ENCODE measurements at places on chromosomes 12 and 14.

DNA sequence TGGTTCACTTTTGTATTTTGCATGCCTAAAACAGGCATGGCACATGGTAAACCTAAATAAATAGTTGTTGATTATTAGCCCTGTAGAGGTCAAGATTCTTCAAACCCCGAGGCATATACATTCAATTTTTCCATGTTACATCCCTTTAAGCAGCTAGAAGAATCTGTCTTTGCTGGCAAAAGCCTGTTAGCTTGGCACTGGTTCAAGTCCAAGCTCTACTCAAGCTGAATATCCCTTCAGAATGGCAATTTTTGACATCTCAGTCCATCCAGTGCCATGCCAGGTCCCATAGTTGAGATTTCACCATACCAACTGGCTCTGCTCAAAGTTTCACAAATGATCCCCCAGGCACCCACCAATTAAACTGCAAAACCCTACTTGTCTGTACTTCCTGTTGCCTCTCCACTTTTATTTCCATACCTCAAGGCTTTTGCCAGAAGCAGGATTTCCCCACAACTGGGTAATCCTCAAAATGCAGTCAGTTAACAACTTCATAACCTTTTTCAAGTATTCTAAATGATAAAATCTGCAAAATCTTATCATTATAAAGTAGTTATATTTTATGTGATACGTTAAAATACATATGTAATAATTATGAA, 9.0 kb upstream of the DCN start:
- no peaks in the 10 kb centered on the region for H3K27me3 ChIP-seq
- no peak overlapping the region for H3K4me3 ChIP-seq
- H3K27ac ChIP-seq = no peak overlapping the region
- no peak for DNase-seq
- no peaks in the 10 kb centered on the region for H3K36me3 ChIP-seq

DNA sequence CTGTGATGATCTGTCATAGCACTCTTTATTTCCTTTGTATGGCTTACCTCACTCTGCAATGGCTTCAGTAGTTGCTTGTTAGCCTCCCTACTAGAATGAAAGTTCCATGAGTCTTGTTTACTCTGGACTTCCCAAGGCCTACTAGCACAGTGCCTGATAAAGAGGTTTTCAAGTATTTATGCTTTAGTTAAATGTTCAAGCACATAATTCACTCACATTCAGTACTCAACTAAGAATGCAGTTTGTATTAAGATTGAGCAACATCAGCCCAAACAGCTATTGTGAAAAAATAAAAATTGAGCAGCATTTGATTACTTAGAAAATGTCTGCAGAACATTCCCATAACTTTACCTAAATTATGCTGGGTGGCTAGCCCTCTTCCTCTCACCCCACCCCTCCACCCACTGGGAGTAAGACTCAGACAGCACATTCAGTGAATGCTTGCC, 158.9 kb upstream of the AMIGO2 start:
- no peaks in the 10 kb centered on the region for H3K36me3 ChIP-seq
- DNase-seq = no peak
- H3K4me3 ChIP-seq = no peak overlapping the region
- no peaks in the 10 kb centered on the region for H3K27me3 ChIP-seq
- peaks cover 12% of the 10 kb centered on the region for H3K4me1 ChIP-seq
- no peak overlapping the region for H3K27ac ChIP-seq

DNA sequence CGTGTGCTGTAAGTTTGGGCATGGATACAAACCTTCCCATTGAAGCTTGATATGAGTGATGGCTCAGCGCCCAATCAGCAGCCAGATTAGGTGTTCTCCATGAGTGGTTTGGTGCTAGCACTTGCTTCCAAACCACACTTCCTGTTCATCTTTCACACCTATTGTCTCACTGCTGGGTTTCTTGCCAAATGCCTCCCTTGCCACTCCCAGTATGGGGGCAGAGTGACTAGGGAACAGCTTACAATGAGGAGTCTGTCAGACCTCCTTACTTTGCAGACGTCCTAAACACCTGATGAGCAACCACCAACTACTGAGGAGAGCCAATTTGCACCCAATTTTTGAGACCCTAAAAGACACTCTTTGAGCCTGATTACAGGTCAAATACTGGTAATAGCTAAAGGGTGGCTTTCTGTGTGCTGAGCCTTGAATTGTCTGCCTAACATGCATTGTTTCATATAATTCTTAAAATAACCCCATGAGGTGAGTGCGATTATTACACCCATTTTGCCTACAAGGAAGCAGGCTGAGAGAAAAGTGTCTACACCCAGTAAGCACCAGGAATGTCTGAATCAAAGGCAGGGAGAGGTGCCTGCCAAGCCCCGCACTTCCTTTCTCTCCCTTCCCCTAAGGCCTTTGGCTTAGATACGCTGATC, 48.4 kb upstream of the FOS start:
- H3K27ac ChIP-seq = no peak overlapping the region
- no peaks in the 10 kb centered on the region for H3K27me3 ChIP-seq
- no peaks in the 10 kb centered on the region for H3K4me1 ChIP-seq
- DNase-seq = no peak

- no peak overlapping the region for H3K4me3 ChIP-seq
- H3K4me1 ChIP-seq = no peaks in the 10 kb centered on the region
- no peaks in the 10 kb centered on the region for H3K36me3 ChIP-seq
- DNase-seq = no peak
Measured at GRCh38 chr14:44669496-44669895, 162.4 kb upstream of the FSCB start.

- no peaks in the 10 kb centered on the region for H3K27me3 ChIP-seq
- no peak overlapping the region for H3K27ac ChIP-seq
- no peak for DNase-seq
- H3K36me3 ChIP-seq = no peaks in the 10 kb centered on the region
- peaks cover 37% of the 10 kb centered on the region for H3K4me1 ChIP-seq
Measured at GRCh38 chr12:130981074-130981742, 27.5 kb downstream of the ADGRD1 start.

DNA sequence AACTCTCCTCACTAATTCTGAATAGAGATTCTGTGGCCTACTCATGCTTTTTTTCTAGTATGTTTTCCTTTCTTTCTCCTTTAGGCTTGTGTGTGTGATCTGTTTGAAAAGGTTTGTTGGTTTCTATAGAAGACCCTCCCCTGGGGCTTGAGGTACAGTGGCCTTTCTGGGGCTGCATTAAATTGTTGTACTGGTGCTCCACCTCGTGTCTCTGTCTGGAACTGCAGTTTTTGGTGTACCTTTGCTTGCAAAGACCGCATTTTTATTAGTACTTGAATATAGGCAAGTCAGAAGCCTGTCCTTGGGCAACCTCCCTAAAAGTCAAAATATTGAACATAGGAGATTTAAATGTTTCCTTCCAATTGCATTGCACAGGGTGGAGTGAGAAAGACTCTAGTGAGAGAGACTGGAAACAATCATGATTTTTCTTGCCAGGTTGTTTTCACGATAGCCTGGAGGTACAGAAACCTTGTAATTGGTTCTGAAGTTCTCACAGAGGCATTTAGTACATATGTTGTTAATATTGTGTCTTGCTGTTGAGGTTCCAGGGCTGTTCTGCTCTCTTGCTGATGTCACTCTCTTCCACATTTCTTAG, 39.0 kb downstream of the SLCO1B1 start:
- H3K27ac ChIP-seq = no peak overlapping the region
- no peaks in the 10 kb centered on the region for H3K27me3 ChIP-seq
- no peaks in the 10 kb centered on the region for H3K36me3 ChIP-seq
- no peak for DNase-seq
- H3K4me1 ChIP-seq = no peaks in the 10 kb centered on the region
- no peak overlapping the region for H3K4me3 ChIP-seq

GRCh38 chr12:1716215-1716862, 25.5 kb downstream of the ADIPOR2 start:
- no peaks in the 10 kb centered on the region for H3K27me3 ChIP-seq
- H3K4me1 ChIP-seq = peaks cover 49% of the 10 kb centered on the region
- DNase-seq = no peak
- H3K27ac ChIP-seq = no peak overlapping the region
- no peaks in the 10 kb centered on the region for H3K36me3 ChIP-seq
- no peak overlapping the region for H3K4me3 ChIP-seq

GRCh38 chr14:78985668-78986381, 815.7 kb downstream of the NRXN3 start:
- no peaks in the 10 kb centered on the region for H3K27me3 ChIP-seq
- DNase-seq = no peak
- no peak overlapping the region for H3K27ac ChIP-seq
- H3K36me3 ChIP-seq = no peaks in the 10 kb centered on the region

DNA sequence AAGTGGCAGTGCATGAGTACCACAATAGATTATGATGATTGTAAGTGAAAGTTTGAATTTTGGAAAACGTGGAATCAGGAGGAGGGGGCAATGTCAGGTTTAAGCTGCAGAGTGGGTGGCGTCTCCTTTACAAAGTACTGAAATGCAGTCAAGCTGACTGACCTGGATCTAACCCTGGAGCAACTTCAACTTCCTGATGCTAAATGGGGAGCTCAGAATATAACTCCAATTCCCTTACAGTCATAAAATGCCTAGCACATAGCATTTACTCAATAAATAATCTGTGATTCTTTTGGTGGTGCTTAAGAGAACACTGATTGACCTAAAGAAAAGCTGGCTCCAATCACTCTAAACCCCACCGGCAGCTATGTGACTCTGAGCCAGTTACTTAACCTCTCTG, 38.5 kb downstream of the CCDC60 start:
- H3K27me3 ChIP-seq = no peaks in the 10 kb centered on the region
- peak overlapping the region; percentile 65 for H3K27ac ChIP-seq
- H3K36me3 ChIP-seq = no peaks in the 10 kb centered on the region
- DNase-seq = no peak

- H3K27ac ChIP-seq = no peak overlapping the region
- DNase-seq = no peak
- no peaks in the 10 kb centered on the region for H3K4me1 ChIP-seq
- H3K27me3 ChIP-seq = no peaks in the 10 kb centered on the region
- no peak overlapping the region for H3K4me3 ChIP-seq
Measured at GRCh38 chr12:83082690-83083276, 396.1 kb downstream of the TMTC2 start.

DNA sequence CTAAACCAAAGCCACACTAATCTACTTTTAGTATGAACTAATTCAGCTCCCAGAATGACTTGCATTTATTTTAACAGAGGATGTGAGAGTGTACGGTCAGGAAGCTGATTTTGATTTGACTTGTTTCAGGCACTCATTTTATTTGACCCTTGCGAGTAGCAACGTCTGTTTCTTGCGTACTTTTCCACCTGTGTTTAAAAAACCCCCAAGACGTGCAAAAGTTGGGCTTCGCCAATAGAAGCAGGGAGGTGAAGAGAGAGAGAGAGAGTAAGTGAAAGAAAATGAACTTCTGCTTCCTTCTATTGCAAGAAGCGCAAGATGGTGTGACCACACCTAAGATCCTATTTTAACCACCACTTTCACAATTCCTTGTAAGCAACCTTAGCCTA, 6.7 kb upstream of the SLC15A4 start:
- H3K4me3 ChIP-seq = no peak overlapping the region
- no peak for DNase-seq
- H3K36me3 ChIP-seq = no peaks in the 10 kb centered on the region

DNA sequence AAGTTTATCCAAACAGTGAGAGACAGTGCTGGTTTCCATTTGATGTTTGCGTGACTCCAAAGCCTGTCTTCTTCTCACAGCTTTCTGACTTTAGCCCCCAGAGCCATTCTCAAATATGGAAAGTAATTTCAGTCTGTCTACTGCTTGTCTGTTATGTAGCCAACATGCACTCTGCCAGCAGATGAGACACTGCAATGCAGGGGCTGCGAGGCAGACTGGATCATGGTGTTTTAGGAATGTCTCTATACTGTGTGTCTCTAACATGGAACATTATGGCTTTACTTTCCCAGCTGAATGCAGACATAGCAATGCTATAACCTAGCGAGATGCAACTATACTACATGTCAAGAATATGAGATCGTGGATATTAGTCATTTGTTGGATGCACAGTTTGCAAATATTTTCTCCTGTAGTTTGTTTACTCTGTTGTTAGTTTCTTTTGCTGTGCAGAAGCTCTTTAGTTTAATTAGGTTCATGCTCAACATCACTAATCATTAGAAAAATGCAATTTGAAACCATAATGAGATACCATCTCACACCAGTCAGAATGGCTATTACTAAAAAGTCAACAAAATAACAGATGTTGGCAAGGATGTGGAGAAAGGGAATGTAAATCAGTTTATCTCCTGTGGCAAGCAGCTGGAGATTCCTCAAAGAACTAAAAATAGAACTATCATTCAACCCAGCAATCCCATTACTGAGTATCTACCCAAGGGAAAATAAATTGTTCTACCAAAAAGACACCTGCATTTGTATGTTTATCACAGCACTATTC, 235.8 kb upstream of the TMTC1 start:
- H3K4me3 ChIP-seq = no peak overlapping the region
- no peaks in the 10 kb centered on the region for H3K4me1 ChIP-seq
- DNase-seq = no peak
- H3K27me3 ChIP-seq = no peaks in the 10 kb centered on the region
- H3K27ac ChIP-seq = no peak overlapping the region
- no peaks in the 10 kb centered on the region for H3K36me3 ChIP-seq
